Dermis blood vessel endothelial cell (primary cell): ENCODE measurements at places on chromosomes 7 and 10.
A peak's percentile ranks its signal among the peaks of the same experiment; 100 is the strongest.

GRCh38 chr10:18659819-18660535 lies 746 bp downstream of the ARL5B start:
- peak; percentile 55 for DNase-seq

- DNase-seq, result no peak
Observed at GRCh38 chr7:123401295-123401694, 133.1 kb downstream of the IQUB start.

DNA sequence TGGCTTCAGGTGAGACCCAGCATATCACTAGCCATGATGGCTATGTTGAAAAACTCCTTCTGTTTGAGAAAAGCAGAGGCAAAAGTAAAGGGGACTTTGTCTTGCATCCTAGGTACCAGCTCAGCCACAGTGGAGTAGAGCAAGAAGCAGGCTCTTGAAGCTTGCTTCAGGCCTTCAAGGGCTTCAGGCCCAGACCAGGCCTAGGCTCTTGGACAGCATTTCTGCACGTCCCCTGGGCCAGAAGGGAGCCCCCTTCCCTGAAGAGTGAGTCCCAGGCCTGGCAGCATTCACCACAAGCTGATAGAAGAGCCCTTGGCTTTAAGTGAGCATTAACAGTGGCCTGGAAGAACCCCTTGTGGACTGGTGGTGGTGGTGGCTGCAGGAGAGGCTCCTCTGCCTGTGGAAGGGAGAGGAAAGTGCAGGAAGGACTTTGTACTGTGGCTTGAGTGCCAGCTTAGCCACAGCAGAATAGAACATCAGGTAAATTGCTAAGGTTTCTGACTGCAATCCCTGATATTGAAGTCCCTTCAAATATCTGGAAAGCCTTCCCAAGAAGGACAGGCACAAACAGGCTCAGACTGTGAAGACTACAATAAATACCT lies 28.1 kb upstream of the FAM171A1 start:
- no peak for DNase-seq

- no peak for DNase-seq
Observed at GRCh38 chr10:115657161-115657860, 564.1 kb downstream of the ATRNL1 start.

DNA sequence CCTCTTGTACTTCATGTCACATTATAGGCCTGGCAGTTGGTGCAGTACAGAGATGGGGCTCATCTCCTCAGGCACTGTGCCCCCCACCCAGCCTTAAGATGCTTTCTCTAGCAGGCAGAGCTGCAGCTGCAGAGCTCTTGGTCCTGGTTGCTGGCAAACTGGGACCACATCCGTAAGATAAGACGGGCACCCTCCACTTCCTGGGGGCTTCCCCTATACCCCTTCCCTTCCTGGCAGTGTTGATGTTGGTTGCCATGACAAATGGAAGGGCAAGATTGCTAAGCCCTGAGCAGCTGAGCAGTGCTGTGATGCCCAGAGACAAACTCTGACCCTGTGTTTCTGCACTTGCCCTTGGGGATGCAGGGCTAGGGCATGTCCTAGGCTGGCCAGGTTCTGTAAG lies 103.4 kb upstream of the ANLN start:
- no peak for DNase-seq
